SIG-M5 (cell line): ENCODE measurements at places on chromosomes 11 and 22.

GRCh38 chr11:12287374-12288211, 89.8 kb upstream of the PARVA start:
- DNase-seq: no peak

DNA sequence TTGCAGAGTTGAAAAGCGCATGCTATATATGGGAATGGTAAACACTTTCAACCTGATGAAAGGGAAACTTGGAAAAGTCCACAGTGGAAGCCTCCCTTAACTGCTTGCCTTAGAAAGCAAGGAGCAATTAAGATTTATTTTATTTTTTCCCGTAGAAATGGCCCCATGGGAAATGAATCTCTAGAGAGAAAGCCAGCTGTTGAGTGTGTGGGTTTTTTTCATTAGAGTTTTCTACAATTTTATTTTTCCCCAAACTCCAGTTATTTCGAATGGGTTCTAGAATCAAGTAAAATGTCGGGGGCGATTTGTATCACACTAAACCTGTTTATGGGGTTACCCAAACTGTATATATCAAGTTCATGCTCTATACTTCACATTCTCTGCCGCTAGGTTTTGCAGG, at the start of gene OR5M3:
Gene OR5M3 (minus strand): TSS at position 101 of the 400 bp plus-strand sequence. CDS start 2,855 bp downstream, outside the sequence.
- DNase-seq: no peak

- no peak for DNase-seq
These were observed 3.5 kb downstream of the DGCR6L start for GRCh38 chr22:20316217-20316843.

DNA sequence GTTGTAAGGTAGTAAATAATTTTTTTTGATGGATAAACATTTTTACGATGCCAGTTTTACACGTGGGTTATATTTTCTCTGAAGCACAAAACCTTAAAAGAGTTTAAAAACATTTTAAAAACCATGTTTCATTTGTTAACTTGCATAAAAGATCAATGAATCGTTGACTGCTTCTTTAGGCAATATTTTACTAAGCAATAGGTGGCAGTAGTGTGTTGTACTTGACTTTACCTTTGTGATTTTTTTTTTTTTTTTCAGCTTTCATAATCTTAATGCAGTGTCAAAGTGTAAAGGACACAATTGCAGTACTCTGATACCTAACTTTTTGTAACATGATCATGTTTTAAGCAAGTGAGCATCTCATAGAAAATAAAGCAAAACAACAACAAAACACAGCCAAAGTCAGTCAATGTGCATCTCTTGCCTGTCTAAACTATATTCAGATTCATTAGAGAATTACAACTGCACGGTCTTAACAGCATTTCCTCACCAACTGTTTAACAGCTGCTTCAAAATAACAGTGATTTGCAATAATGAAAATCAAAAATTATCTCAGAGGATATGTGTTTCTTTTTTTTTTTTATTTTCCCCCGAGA, 27.7 kb downstream of the DNAJC24 start:
- DNase-seq: no peak

DNA sequence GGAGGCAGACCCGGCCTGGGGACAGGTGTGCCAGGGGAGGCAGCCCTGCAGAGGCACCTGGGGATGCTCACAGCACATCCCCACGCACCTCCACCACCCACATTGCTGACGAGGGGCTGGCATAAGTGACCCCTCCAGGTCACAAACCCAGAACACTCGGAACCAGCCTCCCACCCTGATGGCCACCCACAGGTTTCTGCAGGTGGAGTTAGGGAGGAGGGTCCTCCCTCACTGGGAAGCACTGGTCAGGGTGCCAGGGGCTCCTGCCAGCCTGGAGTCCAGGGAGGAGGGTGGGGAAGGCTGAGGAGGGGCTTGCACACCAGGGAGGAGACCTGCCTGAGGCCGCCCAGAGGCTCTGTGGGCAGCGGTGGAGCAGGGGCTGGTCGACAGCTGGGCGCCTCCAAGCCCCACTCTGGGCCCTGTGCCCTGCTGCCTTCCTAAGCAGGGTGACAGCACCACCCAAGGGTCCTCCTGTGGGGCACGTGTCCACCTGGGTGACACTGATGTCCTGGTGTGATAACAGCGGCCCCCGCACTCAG, 51.0 kb upstream of the CARS1 start:
- no peak for DNase-seq

- no peak for DNase-seq
These were observed 96.1 kb downstream of the MICAL2 start for GRCh38 chr11:12206529-12206928.

- no peak for DNase-seq
These were observed 66.7 kb downstream of the SYN3 start for GRCh38 chr22:32991353-32992101.

- DNase-seq: no peak
These were observed 177.2 kb upstream of the MTMR2 start for GRCh38 chr11:96101146-96101545.

- no peak for DNase-seq
These were observed 597.2 kb upstream of the ANO3 start for GRCh38 chr11:25734591-25735211.

DNA sequence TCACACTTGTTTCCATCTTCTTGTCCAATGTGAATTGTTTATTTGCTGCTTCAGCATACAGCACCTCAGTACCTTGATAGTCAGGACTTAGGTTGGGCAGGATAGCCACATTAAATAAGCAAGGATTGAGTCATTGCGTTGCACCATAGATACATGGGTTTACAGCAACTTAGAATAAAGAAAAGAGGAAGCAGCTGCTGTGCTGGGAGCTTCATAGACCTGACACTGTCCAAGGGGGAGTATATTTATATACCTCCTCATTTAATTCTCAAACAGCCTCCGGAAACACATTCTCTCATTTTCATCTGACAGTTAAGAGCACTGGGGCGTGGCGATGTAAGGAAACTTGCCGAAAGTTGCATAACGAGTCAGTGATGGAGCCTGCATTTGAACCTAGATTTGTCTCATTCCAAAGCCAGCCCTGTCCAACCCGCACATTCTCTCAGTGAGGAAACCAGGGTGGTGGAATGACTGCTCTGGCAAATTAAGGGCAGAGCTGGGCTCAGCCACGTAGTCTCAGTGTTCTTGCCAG, 42.2 kb downstream of the UBASH3B start:
- peak; percentile 99 for DNase-seq

DNA sequence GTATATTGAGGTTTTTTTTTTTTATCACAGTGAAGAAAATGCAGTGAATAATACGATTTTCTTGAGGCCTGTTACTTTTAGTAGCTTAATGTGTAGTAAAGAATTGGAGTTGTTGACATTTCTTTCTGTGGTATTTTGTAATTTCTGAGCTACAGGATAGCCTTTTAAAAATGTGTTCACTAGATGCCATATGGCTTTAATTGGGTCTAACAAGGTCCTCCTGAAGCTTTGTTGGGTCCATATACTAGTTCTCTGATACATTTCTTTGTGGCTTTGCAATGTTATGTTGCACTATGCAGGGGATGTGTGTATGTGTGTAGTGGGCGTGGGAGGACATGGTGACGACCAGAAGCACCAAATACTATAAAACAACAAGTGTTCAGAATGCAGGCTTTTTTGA, 25.1 kb downstream of the FBXO7 start:
- no peak for DNase-seq

GRCh38 chr22:41302021-41302767, 869 bp downstream of the ZC3H7B start:
- no peak for DNase-seq

DNA sequence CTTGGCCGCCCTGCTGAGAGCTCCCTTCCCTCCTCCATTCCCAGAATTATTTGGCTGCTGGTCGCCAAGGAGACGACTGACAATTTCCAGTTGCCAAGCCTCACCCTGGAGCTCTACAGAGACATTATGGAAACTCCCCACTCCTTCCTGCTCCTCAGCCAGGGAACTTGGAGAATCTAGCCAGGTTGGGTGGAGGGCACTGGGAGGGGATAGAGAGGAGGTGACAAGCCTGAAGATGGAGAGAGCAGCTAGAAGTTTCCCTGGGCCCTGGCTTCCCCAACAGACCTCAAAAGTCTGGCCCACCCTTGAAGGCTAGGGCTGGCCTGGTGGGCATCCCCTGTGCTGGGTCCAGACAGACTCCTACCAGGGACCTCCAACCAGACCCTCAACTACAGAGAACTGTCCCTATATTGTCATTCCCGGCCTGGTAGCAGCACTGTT, 6.7 kb upstream of the VSIG10L2 start:
- DNase-seq: no peak

DNA sequence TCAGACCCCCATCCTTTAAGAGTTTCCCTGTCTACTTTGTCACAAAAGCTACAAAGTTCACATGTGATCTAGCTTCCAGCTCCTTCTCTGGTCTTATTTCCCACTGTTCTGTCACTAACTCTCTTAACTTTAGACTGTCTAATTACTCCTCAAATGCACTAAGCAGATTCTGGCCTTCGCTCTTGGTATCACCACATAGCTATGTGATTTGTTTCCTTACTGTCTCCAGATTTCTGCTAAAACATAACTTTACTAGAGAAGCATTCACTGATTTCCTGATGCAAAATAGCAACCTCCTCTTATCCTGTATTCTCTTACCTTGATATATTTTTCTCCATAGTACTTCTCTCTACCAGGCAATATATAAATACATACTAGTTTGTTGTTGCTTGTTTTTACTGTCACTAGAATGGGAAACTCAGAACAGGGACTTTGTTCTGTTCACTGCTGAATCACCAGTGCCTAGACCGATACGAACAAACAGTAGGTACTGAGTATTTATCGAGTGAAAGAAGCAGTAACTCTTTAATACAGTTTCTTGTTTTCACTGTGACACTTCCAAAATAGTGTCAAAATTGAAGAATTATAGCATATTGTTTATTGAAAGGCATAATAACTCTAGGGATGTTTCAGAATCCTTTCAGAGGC, 205.6 kb downstream of the DDX10 start:
- no peak for DNase-seq

GRCh38 chr11:71179877-71180605, 72.3 kb downstream of the SHANK2 start:
- DNase-seq: no peak

DNA sequence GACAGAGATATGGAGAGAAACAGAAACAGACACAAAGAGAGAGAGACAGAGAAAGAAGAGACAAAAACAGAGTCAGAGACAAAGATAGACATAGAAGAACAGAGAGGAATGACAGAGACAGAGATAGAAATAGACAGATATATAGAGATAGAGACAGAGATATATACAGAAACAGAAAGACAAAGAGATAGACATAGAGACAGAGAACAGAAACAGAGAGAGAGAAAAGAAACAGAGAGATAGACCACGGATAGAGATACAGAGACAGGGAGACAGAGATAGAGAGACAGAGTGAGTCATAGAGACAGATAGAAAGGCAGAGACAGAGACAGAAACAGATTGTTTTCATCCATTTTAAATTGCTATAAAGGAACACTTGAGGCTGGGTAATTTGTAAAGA, 12.3 kb upstream of the MPEG1 start:
- no peak for DNase-seq

DNA sequence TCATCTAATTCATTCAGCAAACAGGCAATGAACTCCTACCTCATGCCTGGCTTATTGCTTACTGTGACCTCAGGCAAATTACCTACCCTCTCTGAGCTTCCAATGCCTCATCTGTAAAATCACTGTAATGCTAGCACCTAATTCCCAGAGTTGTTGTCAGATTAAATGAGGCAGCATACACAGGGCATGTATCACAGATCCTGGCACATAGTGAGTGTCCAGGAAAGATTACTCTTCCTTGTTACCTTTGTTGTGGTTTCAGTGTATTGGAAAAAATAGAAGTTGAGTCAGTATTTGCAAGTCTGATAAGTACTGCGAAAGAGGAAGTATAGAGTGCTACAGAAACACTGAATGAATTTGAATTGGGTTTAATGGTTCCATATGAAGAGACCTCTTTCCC, 26.4 kb upstream of the LRRC55 start:
- no peak for DNase-seq

GRCh38 chr11:85939099-85940015, 84.2 kb downstream of the CCDC83 start:
- DNase-seq: no peak

GRCh38 chr11:126358763-126359160, 3.3 kb downstream of the ST3GAL4 start:
- no peak for DNase-seq

DNA sequence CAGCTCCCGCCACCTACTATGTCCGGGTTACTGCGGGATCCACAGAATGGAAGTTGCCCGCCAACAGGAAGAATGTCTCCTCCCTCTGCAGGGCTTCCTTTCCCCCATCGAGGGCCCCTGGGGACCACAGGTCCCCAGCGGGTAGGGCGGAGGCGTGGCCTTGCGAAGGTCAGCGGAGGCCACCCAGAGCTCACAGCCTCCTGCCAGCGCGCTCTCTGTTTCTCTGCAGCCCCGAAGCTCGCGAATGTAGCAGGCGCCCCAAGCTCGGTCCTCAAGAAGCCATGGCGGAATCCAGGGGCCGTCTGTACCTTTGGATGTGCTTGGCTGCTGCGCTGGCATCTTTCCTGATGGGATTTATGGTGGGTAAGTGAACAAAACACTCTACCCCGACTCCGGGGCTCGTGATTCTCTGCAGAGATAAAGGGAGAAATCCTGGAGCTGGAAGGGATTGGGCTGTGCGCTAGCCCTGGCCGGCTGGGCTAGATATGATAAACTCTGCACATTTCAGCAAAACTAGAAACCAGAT, at the start of gene NAALAD2:
Gene NAALAD2 (plus strand): TSS at position 186 of the 526 bp plus-strand sequence. CDS start 96 bp downstream, at position 282.
- no peak for DNase-seq

- no peak for DNase-seq
These were observed 121.8 kb downstream of the ETS1 start for GRCh38 chr11:128465531-128465930.
